HCEC 1CT (cell line): ENCODE measurements at places on chromosomes 4 and X.
A peak's percentile ranks its signal among the peaks of the same experiment; 100 is the strongest.

DNA sequence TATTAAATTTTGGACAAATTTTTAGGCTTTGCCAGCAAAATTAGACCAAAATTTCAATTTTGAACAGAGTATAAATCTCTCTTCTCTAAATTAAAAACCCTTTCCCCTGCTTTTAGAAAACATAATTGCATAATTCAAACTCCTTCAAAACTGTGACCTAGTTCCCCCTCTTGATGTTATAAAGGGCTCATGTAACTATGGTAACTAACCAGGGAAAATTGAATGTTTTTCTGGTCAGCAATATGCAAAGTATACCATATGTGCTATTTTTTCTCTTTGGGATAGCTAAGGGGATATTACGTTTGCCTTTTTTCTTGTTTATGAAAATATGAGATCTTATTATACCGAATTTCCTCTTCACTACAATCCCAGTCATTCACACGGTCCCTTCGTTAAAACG is 5.1 kb upstream of the ING2 start:
- no peak for DNase-seq

- DNase-seq = no peak
These were observed 32.2 kb downstream of the PFKFB1 start for GRCh38 chrX:54961750-54962149.

GRCh38 chr4:92615049-92615448 is 311.3 kb downstream of the GRID2 start:
- no peak for DNase-seq

GRCh38 chr4:177041356-177041755 is 248.6 kb upstream of the VEGFC start:
- DNase-seq = no peak

DNA sequence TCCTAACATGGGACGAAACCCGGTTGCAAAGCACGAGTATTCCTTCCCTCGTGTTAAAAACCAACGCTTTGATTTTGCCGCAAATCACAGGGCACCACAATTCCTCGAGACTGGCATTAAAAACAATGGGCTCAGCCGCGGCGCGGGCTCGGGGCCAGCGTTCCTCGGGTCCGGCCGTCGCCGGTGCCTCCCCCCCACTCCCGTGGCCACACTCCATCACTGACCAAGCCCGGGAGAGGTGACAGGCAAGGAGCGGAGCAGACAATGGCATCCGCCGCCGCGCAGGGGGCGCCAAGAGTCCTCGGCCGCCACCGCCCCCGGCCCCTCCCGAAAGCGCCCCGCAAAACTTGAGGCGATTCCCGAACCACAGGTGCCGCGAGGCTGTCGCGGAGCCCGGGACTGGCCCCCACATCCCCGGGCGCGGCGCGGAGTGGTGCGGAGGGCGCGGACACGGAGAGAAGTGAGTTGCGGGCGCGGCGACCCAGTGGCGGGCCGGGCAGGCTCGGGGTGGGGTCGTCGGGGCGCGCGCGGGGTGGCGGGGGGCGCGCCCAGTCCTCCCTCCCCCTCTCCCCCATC is 445 bp downstream of the AP1S2 start:
- peak; percentile 12 for DNase-seq

GRCh38 chr4:4780729-4781244 is 78.7 kb upstream of the MSX1 start:
- peak; percentile 44 for DNase-seq

- peak; percentile 4 for DNase-seq
These were observed at the start of gene CXXC4 for GRCh38 chr4:104494822-104495559. Gene CXXC4, minus strand, starts transcription at chr4:104494894. Its CDS starts 3,092 bp downstream, at chr4:104491802.

- DNase-seq = peak; percentile 8
These were observed 176.9 kb downstream of the SLIT2 start for GRCh38 chr4:20428436-20429160.

DNA sequence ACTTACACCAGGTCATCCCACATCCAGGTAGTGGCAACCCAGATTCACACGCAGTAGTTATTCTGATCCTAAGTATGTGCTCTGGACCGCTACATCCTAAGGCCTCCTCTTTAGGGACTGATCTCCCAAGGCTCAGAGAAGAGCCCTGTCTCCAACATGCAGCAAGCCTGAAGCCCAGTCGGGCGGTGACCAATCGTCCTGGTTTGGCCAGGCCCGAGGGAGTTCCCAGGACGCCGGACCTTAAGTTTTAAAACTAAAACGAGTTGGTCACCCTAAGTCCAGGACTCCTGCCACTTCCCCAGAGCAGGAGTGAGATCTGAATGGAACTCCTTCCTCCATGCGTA is 385 bp downstream of the LYAR start:
- no peak for DNase-seq

GRCh38 chrX:154738011-154738738 is 12.7 kb downstream of the GAB3 start:
- peak; percentile 81 for DNase-seq

DNA sequence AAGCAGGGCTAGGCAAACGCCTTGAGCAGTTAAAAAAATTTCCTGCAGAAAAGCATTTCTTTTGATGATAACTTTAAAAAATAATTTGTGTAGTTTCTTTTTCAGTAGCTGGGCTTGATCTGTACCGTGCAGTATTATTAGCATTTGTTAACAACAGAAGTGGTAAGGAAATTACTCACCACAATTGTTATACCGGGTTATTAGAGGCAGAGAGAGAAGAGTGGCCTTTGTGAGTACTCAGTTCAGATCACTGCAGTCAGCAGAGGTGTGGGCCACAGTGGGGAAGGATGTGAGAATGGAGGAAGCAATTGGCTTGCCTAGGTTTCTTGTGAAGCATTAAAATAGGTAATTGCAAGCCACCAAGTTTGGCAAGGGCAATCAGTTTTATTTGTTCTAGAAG is 14.3 kb upstream of the IL21 start:
- no peak for DNase-seq

DNA sequence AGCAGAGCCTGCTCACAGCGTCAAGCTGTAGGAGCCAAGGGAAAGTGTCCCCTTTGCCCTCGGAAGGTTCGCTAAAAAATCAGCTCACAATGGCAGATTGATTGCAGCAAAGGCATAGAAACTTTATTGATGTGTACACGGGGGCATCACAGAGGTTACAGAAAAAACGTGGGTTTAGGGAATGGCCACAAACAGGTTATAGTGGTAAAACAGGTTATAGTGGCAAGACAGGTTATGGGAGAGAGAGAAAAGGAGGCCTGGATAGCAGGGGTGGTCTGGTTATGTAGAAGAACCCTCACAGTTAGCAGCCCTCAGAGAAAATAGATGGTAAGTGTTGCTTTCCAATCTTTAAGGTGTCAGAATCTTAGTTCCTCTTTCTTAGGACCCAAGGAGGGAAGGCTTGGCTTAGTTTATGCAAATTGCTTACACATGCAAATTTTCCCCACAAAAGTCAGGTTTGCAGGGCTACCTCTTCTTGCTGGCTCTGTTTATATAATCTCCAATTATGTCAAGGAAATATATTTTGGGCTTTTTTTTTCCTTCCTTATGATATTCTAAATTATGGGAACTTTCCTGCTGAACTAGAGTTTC is 113.7 kb downstream of the BMP15 start:
- DNase-seq = no peak

GRCh38 chr4:173325007-173325736 is 9.0 kb downstream of the HMGB2 start:
- no peak for DNase-seq

DNA sequence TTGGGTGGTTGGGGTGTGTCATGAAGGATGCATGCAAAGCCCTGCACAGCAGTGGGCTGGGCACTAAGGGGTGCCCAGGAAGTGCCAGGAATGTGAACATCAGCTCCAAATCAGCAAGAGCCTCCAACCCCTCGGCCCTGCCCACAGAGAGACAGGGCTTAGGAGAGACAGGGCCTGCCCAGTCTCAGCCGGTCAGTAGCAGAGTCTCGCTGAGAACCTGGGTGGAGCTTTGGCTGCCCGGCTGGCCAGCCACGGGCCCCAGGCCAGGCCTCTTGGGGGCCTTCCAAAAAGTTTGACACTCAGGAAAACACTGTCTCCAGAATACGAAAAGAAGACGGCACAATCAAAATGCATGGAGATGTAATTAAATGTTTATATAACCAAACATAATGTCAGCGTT is 4.3 kb upstream of the MXD4 start:
- no peak for DNase-seq

GRCh38 chrX:896256-896655 is 265.7 kb downstream of the SHOX start:
- DNase-seq = no peak

- DNase-seq = no peak
These were observed 8.3 kb downstream of the SHROOM2 start for GRCh38 chrX:9794495-9794894.

DNA sequence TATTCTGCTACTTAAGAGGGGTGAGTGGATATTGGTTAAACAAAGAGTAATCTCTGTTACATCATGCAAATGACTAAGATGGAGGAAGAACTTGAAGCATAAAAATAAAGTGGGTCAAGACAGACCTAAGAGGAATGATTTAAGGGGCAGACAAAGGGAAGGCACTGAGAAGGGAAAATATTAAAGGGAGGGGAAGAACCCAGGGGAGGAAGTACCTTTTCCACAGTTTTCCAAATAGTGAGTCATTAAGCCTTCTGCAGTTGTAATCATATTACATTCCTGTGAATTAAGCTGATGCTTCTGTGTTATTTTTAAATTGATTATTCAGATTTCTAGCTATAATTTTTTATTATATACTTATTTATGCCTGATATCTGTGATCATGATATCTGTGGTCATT is 253.3 kb downstream of the CENPC start:
- no peak for DNase-seq

- no peak for DNase-seq
These were observed 13.2 kb upstream of the SH3TC1 start for GRCh38 chr4:8185930-8186329.

- DNase-seq = no peak
These were observed 985 bp upstream of the CXCL11 start for GRCh38 chr4:76036855-76037254.

GRCh38 chr4:156677656-156678055 is 293.9 kb downstream of the PDGFC start:
- no peak for DNase-seq

- no peak for DNase-seq
These were observed 187.9 kb downstream of the KDR start for GRCh38 chr4:54937501-54937900.

- DNase-seq = no peak
These were observed 17.0 kb upstream of the TBL1X start for GRCh38 chrX:9447906-9448305.

DNA sequence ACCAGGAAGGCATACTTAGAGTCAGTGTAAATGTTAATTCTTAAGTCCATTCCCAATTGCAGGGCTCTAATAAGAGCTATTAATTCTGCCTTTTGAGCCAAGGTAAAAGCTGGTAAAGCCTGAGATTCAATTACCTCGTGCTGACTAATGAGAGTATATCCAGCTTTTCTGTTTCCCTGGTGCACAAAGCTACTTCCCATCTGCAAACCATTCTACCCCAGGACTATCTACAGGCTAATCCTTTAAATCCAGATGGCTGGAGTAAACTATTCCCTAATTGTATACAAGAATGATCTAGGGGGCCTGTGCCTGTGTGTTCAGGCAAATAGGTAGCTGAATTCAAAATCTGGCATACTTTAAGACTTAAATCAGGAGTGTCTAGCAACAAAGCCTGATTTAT is 365.0 kb downstream of the GPM6A start:
- no peak for DNase-seq

- no peak for DNase-seq
These were observed 137.0 kb downstream of the CPZ start for GRCh38 chr4:8729408-8730149.

- no peak for DNase-seq
These were observed 198.7 kb upstream of the NOCT start for GRCh38 chr4:138816875-138817274.

GRCh38 chr4:84495794-84496261 is 3.3 kb downstream of the NKX6-1 start:
- DNase-seq = no peak

- no peak for DNase-seq
These were observed 65.2 kb downstream of the AMMECR1 start for GRCh38 chrX:110252711-110253110.

DNA sequence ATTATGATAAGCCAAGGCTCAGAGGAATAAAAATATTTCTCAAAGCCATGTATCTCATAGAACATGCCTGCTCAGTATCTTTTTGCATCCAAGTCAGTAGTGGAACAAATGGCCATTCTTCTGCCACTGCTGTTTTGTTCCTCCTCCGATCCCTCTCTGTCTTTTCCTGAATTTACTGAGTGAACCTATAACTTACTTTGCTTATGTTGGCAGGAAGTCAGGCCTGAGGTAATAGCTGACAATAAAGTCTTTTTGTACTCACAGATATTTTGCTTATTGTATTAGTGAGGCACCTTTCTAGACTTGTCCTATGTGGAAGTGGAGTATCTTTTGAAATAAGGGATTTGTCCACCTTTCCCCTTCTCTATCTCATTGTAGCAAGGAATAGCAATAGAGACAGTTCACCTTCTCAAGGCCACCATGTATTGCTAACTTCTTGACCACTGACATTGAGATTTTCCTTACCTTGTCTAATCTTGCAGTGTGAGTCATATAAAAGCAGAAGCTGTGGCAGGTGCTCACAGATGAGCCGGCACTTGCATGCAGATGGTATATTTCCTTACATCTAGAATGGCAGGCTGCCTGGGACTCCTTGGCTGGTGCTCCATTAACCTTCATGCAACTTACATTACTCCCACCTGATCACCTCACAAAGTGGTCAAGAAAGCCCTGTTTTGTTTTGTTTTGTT is 68.2 kb downstream of the AGTR2 start:
- no peak for DNase-seq

- no peak for DNase-seq
These were observed 430.5 kb downstream of the NAP1L3 start for GRCh38 chrX:93242897-93243296.

DNA sequence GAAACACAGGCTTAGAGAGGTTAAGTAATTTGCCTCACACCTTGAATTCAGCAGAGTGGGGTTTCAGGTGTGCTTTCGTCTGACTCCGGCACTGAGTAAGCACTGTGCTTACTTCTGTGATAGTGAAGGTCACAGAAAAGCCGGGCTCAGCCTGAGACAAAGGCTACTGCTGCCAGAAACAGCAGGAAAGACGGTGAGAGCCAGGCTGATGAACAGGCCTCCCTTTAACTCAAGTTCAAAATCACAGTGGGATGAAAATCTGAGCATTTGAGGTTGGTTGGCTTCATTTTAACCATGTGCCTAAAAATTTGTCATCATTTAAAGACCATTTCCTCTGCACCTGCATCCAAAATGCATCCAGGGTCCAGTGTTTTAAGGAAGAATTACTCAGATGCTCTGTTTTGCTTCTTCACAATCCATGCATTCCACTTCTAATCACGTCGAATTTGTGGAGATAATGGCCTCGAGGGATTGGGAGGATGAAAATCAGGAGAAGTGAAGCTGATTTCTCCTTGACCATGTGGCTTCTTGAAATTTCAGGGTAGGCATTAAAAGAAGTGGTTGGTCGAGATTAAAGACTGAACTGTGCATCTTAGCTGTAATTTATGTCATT is 121.2 kb upstream of the LNX1 start:
- no peak for DNase-seq
